ENCODE measurements at places on chromosomes 5 and 9. TPM values are rescaled to one million over a fixed set of nuclear protein-coding genes. Genes with fewer than 3 reads are reported as not detected.

- no peak for DNase-seq
Measured at GRCh38 chr5:157903117-157903450, 44.1 kb upstream of the CLINT1 start.

DNA sequence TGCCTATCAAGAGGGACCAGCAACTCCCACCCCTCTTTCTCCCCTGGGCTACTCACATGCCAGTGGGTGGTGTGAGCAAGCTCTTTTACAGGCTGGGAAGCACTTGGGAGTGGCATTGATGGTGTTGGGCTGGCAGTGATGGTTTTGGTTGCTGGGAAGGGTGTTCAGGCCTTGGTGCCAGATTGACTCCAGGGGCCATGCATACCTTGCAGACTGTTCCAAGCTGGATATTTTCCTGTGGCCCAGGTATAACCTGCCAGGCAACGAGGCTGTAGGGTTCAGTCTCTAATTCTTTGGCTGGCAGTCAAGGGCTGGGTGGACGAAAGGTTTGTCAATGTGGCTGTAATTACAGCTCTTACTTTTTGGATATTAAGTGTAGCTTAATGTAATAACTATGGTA lies 177.3 kb downstream of the MACROH2A1 start:
- no peak for DNase-seq

Gene OR2V1
- total RNA-seq: not detected

DNA sequence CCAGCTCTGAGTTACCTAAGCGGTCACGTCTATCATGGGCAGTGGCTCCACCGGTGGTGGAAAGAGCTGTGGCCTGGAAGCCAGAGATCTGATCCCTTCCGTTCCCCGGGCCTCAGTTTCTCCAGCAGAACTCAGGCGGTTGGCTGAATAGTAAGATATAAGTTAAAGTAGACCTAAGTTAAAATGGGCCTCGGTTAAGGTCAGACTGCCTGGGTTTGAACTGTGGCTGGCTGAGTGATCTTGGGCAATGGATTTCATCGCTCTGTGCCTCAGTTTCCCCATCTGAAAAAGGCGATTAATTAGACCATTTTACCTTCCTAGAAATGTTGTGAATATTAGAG lies 997 bp downstream of the COL15A1 start:
- DNase-seq: no peak

GRCh38 chr5:115875447-115875846 lies 33.7 kb downstream of the AP3S1 start:
- DNase-seq: no peak

Gene PCDHGA11
- 3.4 TPM for total RNA-seq

DNA sequence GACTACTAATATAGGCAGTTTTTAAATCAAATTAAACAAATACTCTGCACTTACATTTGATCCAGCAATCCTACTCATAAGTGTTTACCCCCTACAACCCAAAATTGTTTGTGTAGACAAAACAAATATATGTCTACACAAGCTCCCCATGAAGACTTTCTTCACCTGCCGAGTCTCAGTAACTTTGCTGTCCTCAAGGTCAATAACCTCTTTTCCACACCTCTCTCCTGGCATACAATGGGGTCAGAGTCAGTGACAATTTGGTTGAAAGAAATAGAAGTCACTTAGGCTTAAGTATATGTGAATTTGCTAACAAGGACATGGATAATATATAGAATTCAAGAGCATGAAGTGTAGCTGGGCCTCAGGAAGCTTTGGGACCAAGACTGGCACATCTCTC lies 29.1 kb downstream of the APBA1 start:
- no peak for DNase-seq

Gene PCDHA4
- total RNA-seq: 0.65 TPM

Gene GAPVD1
- total RNA-seq: 63.5 TPM

Gene PSD2
- 0.06 TPM for total RNA-seq

DNA sequence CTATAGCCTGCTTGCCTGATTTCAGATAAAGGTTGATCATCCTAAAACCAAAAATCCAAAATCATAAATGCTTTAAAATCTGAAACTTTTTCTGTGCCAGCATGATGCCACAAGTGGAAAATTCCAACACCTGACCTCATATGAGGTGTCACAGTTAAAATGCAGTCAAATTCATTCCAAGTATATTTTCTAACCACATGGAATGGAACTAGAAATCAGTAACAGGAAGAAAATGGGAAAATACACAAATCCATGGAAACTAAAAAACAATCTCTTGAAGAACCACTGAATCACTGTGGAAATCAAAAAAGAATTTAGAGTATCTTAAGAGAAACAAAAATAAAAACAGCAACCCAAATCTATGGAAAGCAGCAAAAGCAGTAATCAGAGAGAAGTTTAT lies 297.5 kb upstream of the COX7C start:
- no peak for DNase-seq

DNA sequence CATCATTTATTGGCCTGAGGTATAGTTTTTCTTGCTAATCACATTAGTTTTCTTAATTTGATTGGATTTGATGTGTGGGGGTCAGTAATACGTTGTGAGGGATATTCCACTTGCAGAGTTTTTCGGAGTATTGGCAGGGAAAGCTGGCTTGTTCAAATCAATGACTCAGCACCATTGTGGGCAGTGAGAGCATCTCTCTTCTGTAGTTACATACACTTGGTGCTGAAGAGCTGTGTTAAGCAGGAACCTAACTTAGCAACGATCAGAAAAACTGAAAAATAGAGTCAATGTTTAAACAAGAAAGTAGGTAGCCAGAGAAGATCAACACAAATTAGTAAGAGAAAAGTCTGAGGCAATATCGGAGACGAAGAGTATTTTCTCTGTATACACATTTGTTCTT lies 344.6 kb upstream of the EDIL3 start:
- peak; percentile 32 for DNase-seq

- DNase-seq: no peak
Measured at GRCh38 chr9:129628709-129629108, 2.7 kb downstream of the NTMT1 start.

DNA sequence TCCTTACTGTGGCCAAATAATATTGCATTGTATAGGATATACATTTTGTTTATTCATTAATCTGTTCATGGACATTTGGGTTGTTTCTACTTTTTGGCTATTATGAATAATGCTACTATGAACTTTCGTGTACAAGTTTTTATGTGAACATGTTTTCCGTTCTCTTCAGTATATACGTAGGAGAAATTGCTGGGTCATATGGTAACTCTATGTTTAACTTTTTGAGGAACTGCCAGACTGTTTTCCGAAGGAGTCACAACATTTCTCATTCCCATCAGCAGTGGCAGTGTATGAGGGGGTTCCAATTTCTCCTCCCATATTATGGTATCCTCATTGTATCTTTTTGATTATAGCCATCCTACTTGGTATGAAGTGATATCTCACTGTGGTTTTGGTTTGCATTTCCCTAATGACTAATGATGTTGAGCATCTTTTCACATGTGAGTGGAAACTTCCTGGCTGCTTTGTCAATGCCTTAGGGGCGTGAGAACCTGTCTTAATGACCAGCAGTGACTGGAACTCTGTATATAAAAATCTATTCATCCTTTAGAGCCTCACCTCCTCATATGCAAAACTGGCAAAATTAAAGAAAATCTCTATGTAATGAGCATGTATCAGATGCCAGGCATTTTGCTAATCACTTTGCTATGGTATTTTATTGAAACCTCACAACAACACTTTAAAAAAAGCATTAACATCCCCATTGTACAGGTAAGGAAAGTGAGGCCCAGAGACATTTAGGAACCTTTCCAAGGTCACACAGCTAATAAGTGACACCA lies 47.8 kb upstream of the TGFBR1 start:
- DNase-seq: no peak

DNA sequence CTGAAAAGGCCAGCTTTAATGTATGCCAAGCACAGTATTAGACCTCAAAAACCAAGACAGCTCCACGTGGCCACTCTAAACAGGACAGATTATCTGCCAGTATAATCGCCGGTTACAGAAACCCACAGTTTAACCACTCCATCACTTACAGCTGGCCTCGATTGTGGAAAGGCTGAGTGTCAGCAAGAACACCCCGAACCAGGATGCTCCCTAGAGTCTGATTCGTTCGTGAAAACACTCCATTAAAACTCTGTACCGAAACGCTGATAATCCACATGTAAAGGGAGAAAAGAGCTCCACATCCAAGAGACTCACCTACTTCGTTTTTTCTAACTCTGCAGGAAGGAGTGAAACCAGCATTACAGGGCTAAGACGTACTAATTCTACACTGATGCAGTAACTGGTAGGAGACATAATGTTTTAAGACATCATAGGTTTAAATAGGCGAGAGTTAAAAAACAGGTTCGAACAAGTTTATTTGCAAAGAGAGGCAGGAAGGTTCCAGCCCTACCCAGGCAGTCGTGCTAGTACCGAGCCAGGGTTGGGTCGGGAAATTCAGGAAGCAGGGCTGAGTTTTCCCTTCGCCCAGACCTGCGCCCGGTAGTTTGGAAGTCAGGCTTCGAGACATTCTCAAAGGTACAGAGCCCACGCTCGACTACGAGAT lies 949 bp downstream of the SERINC5 start:
- DNase-seq: peak; percentile 35

DNA sequence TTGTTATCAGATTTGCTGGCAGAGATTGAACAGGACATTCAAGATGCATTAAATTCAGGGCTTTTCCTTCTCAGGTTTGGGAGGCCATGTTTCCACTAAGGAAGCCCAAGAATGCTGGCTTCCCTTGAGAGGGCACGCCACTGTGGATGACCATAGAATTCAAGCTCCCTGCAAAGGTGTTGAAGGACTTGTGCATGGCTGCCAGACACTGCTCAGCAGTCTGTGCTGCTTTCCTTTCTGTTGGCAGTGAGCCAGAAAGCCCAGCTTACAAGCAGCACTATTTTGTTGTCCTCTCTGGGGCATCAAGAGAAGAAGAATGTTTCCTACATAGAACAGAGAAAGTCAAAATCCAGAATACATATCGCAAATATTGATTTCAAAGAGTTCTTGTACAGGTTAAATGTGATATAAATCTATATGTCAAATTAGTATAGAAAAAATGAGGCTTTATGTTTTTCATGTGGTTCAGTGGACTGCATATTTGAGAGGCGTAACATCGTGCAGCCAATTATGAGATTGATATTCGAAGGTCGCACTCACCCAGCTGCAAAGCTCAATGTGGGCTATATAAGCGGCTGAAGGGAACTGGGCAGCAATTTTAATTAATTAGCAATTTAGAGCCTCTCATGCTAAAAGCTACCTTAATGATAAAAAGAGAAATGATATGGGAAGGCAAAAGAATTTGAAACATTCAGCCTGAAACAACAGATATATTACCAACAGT lies 103.1 kb upstream of the ISL1 start:
- peak; percentile 13 for DNase-seq

DNA sequence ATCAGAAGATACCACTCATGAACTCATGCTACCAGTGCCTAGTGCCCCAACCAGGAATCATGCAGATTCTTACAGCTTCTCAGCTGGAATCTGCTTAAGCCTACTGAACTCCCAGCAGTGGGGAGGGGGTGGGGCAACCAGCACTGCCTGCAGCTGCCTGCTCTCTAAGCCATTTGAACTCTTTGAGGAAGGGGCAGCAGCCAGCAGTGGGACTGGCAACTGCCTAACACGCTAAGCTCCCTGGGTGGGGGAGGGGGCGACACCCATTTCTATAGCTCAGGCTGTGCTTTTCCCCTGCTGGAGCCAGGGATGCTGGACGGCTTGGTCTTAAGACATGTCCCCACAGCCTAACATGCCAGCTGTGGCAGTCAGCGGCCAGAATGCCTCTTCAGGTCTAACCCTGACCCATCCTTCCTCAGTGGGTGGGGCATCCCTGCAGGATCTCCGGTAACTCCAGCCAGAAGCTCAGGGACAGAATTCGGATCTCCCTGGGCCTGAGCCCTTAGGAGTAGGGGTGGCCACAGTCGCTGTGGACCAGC lies 889.7 kb downstream of the CDH9 start:
- DNase-seq: no peak

DNA sequence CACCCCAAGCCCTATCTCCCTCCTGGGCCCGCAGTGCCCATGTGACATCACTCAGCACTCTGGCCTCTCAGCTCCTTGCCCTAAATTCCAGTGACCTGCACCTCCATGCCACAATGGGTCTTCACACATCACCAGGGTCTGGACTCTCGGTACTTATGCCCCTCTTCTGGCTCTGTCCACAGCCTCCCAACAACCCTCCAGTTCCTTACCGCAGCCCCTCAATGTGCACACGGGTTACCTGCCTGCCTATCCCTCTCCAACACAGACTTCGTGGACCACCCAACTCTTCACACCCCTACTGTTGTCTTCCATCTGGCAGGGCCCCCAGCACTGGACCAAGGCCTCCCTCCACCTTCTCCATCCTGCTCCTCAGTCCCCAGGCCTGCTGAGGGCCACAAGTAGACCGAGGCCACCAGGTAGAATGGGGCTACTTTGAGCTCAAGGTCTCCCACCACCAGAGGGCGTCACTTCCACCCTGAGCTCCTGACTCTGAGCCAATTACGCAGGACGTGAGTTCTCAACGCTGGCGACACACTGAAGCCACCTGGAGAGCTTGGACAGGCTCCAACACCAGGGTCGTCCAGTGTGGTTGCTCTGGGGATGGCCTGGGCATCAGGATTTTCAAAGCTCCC lies 172.1 kb downstream of the GABBR2 start:
- DNase-seq: no peak

Gene CNTFR
- total RNA-seq: 0.92 TPM

- DNase-seq: no peak
Measured at GRCh38 chr9:93224591-93224990, 40.7 kb downstream of the WNK2 start.

Gene IL9
- total RNA-seq: not detected

Gene GALNT12
- 21.3 TPM for total RNA-seq

GRCh38 chr5:28850320-28850921 lies 1812.0 kb upstream of the CDH9 start:
- no peak for DNase-seq

DNA sequence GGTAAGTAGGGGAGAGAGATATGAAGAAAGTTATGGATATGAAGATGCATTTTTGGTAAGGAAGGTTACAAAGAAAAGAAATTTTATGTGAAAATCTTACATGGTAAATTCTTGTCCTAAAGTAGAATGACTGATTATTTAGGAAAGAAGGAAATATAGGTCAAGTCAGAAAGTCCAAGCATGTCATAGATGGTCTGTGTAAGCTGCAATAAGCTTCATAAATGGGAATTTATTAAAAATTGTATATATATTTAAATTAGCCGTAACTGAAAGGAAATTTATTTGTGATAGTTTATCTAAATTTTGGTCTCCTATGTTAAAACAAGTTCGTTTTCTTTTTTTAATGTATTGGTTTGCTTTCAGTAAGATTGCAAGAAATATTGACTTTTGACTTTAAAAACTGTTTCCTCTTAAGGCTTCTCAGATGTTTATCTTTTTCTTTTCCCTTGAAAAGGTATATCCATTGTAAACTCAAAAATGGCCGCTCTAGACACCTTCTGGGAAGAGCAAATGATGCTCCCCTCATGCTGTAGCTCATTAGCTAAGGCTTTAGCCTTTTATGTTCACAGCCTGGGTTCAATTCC lies 46.8 kb upstream of the HAPLN1 start:
- no peak for DNase-seq

Gene CCL19
- total RNA-seq: 1.2 TPM

Gene BARHL1
- not detected for total RNA-seq

Gene DBH
- total RNA-seq: 0.23 TPM

GRCh38 chr5:43141211-43141610 lies 20.5 kb downstream of the ZNF131 start:
- DNase-seq: no peak

Measured in left lung (tissue), 14 donors.